Suprapubic skin (tissue), 4 donors: ENCODE measurements at places on chromosomes 7 and 10.

DNA sequence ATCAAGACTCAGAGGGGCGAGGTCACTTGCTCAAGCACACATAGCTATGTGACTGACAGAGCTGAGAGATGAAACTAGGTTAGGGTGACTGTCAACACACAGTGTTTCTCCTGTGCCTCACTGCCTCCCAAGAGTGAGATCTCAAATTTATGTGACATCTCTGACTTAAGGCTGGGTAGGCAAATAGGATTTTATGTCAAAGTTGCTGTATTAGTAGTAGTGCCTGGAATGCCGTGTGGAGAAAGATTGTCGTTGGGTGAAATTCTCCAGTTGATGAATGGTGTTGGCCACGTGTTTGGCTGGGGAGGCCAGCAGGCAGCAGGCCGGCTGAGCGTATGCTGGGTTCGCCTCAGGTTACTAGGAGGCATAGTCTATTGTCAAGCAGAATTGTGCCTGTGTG is 148.3 kb upstream of the BMPER start:
- DNase-seq: no peak

- no peak for DNase-seq
Measured at GRCh38 chr10:50992972-50993766, 81.1 kb upstream of the PRKG1 start.

DNA sequence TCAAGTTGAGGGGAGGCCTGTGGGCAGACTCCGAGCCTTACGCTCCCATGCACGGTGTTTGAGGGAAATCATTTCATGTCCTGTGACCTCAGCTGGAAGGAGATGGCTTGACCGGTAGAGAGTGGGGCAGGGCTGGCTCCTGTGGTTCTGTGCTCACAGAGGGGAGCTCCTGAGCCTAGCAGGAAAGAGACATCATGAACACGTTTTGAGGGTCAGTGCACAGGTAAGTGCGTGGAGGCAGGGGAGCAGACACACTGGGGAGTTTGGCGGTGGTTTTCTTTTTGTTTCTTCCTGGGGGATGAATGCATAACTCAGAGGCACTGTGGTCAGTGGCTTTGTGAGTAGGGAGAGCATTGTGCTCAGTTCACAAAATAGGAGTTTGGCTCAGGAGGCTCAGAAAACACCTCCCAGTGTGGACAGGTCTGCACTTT is 22.5 kb downstream of the ADCY1 start:
- DNase-seq: no peak

DNA sequence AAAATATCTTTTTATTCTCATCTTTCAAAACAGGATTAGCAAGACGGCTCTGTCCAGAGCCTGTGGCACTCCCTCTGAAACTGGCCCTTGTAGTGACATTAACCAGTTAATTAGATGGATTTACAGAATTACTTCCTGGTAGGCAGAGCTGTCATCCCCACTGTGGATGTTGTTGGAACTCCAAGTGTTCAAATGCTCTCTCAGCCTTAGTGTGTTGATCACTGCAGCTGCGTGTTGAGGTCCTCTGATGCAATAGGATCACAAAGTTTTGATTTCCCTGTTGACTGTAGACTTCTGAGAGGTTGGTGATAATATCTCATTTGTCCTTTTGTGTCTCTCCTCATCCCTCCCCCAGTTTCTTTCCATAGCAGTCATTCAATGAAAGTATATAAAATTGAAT is 117.3 kb upstream of the CDK6 start:
- no peak for DNase-seq

DNA sequence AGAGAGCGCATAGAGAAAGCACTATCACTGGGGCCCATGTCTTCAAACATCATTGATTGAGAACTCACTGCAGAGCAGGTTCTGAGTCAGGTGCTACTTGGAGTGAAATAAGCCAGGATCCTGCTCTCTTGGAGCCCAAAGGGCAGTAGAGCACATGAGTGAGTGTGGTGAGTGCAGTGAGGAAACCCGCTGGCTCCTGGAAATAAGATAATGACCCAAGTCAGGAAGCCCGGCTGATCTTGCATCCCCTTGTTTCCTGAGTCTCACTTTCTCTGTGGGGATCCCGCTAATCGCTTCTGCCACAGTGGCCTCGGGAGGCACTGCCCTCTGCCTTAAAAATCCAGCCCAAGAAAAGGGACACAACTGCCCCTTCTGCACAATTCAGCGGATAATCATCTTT is 7.1 kb upstream of the FAM107B start:
- DNase-seq: no peak

GRCh38 chr10:10198363-10198762 is 819.3 kb upstream of the CELF2 start:
- no peak for DNase-seq

GRCh38 chr10:48481385-48481784 is 123.5 kb downstream of the ARHGAP22 start:
- no peak for DNase-seq

- no peak for DNase-seq
Measured at GRCh38 chr10:95569368-95569767, 8.2 kb upstream of the SORBS1 start.

GRCh38 chr7:41529831-41530230 is 173.1 kb downstream of the INHBA start:
- DNase-seq: no peak

DNA sequence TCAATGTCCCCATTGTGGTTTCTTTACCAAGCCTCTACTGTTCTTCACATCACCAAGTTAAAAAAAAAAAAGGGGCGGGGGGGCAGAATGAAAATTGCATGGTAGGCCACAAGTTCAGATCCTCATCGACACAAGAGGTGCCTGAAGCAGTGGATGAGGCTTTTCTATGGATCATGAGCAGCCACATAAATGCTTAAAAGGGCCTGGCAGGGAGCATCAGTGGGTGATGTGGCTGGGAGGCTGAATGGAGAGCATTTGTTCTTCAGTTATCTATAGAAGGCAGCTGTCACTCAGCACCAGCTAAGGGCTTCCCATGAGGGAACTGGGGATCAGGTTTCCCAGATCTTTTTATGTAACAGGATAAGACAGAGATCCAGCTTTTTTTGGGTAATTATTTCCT is 117.9 kb downstream of the CFTR start:
- no peak for DNase-seq

GRCh38 chr10:71648254-71648932 is 71.2 kb downstream of the C10orf105 start:
- no peak for DNase-seq

DNA sequence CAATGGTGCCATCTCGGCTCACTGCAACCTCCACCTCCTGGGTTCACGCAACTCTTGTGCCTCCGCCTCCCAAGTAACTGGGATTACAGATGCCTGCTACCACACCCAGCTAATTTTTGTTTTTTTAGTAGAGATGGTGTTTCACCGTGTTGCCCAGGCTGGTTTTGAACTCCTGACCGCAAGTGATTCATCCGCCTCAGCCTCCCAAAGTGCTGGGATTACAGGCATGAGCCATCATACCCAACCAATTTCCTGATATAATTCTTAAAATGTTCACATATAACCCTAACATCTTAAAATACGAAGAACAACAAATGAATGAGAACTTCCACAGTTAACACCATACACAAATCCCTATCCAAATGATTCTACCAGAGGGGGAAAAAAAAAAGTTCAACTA is 31.2 kb downstream of the BAIAP2L1 start:
- no peak for DNase-seq

- no peak for DNase-seq
Measured at GRCh38 chr7:118327174-118327573, 102.7 kb downstream of the ANKRD7 start.

- DNase-seq: no peak
Measured at GRCh38 chr10:101228966-101229265, 347 bp downstream of the LBX1 start.

DNA sequence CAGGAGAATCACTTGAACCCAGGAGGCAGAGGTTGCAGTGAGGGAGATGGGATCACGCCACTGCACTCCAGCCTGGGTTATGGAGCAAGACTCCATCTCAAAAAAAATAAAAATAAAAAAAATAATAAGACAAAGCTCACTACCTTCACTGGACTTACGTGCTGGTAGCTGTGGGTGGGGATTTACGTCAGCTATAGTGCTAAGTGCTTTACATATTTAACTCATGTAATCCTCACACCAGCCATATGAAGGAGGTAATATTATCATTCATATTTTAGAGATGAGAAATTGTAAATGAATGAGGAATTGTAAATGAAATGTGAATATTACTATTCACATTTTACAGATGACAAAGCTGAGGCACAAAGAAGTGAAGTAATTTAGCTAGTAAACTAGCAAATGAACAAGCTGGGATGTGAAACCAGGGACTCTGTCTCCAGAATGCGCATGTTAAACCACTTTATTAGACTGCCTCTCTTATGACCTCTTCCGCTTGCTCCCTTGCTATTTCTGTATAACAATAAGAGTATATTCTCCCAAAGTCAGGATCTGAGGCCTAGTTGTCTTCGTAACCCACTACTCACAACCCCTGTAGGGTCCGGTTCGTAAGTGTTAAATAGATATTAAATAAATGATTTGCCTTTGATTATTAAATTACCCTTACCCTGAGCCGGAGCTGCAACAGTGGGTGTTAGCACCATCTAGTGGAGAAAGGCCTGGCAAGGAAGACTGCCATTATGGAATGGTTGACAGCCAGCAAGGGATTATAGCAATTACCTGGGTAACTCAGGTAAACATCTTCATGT is 70.2 kb downstream of the HTR7 start:
- DNase-seq: no peak
